Frontal cortex (tissue), 4 donors: ENCODE measurements at places on chromosomes 7 and 10.
A peak's percentile ranks its signal among the peaks of the same experiment; 100 is the strongest.

DNA sequence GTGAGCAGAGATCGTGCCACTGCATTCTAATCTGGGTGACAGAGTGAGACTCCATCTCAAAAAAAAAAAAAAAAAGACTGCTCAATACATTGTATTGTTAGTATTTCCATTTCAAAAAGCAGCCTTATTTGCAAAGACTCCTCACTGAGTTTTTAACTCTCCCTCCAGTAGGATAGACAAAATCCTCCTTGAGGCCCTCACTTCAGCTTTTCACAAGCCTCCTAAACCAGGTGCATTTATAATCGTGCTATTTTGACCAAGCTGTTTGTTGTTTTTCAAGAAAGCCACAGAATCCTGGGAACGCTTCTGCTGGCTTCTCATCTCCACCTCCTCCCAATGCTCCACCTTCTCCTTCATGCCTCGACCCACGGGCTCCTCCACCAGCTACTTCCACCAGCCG lies 6.3 kb upstream of the DDIT4 start:
- DNase-seq = no peak

DNA sequence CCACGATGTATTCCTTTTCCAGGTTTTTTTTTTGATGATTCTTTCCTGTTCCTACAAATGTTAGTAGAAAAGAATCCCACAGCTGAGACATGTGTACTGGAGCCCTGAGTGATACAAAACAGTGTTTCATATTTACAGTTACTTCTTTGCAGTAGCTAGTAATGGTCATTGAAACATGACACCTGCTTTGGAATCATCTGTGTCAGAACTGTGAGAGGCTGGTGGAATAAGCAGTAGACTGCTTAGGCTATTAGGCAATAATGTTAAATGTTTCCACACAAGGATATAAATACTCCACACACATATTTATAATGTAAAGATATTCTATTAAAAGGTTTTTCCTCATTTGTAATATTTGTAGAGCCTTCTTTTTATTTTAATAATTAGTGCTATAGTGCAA lies 394.0 kb downstream of the THSD7A start:
- no peak for DNase-seq

GRCh38 chr7:129495987-129496386 lies 6.3 kb upstream of the SMKR1 start:
- DNase-seq = no peak

GRCh38 chr7:102890292-102890970 lies 22.4 kb upstream of the LRRC17 start:
- no peak for DNase-seq

DNA sequence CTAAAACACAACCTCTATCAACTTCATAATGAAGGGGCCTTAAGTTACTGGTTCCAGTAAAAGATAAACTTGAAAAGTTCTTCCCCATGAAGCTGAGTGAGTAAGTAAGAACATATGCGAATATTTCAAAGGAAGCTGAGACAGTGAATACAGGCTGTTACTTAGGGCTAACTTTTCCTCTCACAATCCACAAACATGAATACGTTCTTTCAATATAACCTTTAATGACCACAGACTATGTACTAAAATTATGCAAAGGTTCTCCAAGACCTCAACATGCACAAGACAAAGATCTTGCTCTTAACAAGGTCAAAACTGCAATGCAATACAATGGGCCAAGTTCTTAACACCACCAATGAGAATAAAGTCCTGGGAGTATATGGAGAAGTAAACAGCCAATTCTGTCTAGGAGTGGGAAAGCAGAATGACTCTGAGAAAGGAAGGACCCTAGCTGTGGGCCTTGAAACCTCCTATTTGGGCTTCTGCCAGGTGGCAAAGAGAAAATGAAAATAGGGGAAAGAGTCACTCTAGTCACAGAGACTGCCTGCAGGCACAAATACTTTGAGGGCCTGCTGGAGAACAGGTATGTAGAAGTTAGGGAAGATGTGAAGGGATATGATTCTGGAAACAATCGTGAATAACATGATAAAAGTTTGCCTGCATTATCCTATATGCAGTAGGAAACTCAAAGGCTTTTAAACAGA lies 43.7 kb downstream of the OSBPL3 start:
- no peak for DNase-seq

- no peak for DNase-seq
These were observed 71.2 kb downstream of the DNMBP start for GRCh38 chr10:99938563-99938962.

DNA sequence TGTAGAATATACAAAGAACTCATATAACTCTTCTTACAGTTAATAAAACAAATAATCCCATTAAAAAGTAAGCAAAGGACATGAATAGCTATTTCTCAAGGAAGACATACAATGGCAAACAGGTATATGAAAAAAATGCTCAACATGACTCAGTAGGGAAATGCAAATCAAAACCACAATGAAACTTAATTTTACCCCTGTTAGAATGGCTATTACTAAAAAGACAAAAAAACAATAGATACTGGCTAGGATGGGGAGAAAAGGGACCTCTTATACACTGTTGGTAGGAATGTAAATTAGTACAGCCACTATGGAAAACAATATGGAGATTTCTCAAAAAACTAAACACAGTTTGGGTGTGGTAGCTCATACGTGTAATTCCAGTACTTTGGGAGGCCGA lies 37.8 kb downstream of the HERPUD2 start:
- DNase-seq = no peak

- peak; percentile 79 for DNase-seq
These were observed 65.2 kb downstream of the GOLGA7B start for GRCh38 chr10:97914837-97915211.

- DNase-seq = no peak
These were observed 51.3 kb upstream of the VIPR2 start for GRCh38 chr7:159195946-159196345.

GRCh38 chr7:36591636-36592035 lies 132.7 kb downstream of the AOAH start:
- DNase-seq = no peak

- no peak for DNase-seq
These were observed 98.4 kb downstream of the VOPP1 start for GRCh38 chr7:55473932-55474331.

DNA sequence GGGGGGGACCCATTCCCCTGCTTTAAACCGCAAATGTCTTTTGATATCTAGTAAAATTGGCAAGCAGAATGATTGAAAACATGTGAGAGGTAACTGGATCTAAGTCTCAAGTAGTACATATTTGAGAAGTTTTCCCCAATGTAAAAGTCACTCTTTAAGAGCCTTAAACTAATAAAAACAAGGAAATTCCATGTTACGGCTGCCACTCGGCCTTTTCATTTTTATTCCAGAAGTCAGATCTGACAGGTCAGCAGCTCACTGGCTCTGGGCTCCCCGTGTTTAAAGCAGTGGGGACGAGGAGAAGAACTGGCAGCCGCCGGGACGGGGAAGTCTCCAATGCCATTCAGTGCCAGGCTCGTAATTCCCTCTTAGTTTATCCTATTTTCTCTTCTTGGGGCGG lies 80.7 kb downstream of the CUX1 start:
- DNase-seq = no peak

DNA sequence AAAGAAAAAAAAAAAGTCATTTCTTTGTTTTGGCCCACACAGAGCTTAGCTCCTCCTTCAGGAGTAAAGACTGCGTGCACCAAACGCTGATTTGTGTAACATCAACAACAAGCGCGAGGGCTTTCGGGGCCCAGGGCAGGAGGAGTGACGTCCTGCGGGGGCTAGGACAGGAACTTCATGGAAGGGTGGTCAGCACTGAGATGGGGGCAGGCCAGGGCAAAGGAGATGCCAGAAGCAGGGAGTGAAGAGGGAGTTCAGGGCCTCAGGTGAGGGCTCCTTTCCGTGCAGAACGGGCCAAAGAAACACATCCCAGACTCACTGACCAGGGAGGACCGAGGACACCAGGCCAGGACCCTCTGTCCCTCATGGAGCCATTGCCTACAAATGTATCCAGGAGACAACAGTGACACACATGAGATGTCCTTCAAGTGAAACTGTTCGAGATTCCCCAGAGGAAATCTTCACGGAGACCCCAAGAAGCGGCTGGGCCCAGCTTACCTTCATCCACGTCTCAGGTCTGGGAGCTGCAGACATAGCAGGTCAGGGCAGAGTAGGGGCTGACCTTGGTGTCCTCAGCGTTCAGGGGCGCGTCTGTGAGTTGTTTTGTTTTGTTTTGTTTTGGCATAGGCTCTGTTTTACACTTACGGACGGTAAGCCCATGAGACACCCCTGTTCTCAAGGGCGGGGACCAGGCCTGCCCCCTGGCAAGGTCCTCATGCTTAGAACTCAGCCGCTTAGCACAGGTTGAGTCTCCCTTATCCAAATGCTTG lies 30.4 kb upstream of the SHH start:
- no peak for DNase-seq

- no peak for DNase-seq
These were observed 639.2 kb upstream of the POT1 start for GRCh38 chr7:125568799-125569198.

GRCh38 chr10:132958883-132959558 lies 16.7 kb upstream of the CFAP46 start:
- no peak for DNase-seq

- DNase-seq = peak; percentile 2
These were observed 181.3 kb downstream of the MAGI2 start for GRCh38 chr7:79272066-79272669.

- no peak for DNase-seq
These were observed 3.9 kb upstream of the NRF1 start for GRCh38 chr7:129607471-129608120.

GRCh38 chr7:139355320-139355719 lies 4.4 kb upstream of the LUC7L2 start:
- no peak for DNase-seq

DNA sequence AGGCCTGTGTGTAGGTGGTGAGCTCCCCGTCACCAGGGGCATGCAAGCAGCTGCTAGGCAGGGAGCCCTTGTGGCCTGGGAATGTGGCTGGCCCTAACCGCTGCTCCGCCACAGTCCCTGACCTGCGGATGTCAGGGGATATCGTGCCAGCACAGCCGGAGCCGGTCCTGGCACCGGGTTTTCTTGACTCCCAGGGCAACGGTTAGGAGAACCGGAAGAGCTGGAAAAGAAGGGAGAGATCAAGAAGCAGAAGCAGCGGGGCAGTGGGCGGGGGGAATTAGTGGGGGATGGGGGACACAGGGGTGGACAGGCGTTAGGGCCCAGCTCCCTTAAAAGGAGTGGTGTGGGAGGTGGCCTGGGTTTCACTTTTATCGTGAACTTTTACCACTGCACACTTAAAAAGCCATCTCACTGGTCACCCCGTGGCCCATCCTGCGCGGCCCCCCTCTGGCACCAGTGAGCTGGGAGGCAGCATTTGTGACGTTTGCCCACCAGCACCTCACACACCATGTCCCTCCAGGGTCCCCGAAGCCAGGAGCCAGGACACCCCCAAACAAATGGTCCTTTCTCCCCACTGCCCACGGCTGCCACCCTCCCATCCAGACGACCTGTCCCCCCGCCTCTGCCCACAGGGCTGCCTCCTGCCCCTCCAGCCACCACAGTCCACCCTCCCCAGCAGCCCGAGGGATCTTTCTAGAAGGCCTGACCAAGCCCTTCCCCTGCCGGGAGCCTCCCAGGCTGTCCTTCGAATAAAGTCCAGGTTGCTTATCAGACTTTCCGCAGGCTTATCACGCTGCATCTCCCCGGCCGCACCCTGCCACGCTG lies 1.8 kb upstream of the MICALL2 start:
- DNase-seq = peak; percentile 57

DNA sequence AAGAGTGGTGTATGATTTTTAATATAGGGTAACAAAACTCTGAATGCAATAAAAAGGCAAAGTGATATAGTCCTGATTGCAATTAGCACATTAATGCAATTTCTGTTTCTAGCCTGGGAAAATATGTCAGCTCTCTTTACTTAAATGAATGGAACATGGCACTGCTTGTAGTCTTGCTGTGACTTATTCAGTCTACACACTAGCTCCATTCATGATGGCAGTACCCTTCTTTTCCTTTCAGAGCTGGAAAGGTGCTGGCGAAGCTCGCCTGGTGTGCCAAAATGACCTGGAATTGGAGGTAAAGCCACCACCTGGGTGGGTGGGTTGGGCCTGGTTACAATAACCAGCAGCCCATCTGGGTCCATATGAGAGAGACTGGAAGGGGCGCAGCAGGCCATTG lies 85.3 kb downstream of the ZNF365 start:
- DNase-seq = no peak

DNA sequence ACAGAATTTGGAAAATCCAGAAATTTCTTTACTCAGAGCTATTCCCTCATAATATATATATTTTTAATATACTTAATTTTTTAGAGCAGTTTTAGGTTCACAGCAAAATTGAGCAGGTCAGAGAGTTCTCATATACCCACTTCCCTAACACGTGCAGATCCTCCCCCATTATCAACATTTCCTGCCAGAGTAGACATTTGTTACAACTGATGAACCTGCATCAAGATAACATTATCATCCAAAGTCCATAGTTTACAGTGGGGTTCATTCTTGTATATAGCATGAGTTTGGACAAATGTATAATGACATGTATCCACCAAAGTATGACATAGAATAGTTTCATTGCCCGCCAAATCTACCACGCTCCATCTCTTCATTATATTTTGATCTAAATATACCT lies 170.0 kb downstream of the PTEN start:
- DNase-seq = no peak

GRCh38 chr7:66377714-66378113 lies 172.6 kb downstream of the TPST1 start:
- DNase-seq = no peak

DNA sequence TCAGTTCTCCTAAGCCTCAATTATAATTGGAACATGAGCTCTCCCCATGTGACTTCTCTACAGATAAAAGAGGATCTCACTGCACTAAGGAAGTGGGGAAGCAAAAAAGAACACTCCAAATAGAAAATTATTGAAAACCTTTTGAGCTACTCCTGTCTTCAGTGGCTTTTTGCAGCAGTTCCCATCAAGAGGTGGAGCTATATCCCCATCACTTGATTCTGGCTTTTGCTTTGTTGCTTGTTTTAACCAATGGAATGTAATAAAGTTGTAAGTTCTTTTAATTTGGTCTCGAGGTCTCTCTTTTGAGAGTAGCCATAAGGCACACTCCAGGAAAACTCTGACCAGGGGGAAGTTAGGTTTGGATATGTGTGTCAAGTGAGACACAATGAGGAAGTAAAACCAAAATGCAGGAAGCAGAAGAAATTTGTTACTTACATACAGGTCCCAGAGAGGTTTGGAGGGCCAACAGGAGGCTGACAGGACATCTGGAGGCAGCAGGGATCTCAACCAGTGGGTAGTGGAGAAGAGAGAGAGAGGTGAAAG lies 569.4 kb downstream of the HTR7 start:
- DNase-seq = no peak

GRCh38 chr7:101567230-101567629 lies 61.9 kb downstream of the MYL10 start:
- DNase-seq = no peak
